A549 treated with dexamethasone at 1 μM for 4 hours (cell line): ENCODE measurements at places on chromosomes 2 and 18. TPM values are rescaled to one million over a fixed set of nuclear protein-coding genes. Genes with fewer than 3 reads are reported as not detected.

CERKL gene
- total RNA-seq, result 0.18 to 0.35 TPM (median 0.27 TPM) in 5 replicates

WIPF1 gene
- total RNA-seq, result 16.9 to 30.3 TPM (median 24.7 TPM) in 5 replicates

ABCG5 gene
- total RNA-seq, result 0.03 TPM in 1 of 5 replicates, not detected in the others

DNAJC5G gene
- not detected in 5 replicates for total RNA-seq

C2orf66 gene
- 0.05 TPM in 1 of 5 replicates, not detected in the others for total RNA-seq

EMILIN1 gene
- 0.32 to 0.57 TPM (median 0.43 TPM) in 5 replicates for total RNA-seq

PER2 gene
- total RNA-seq, result 4.6 to 9.8 TPM (median 8.0 TPM) in 5 replicates

GTF2A1L gene
- not detected in 5 replicates for total RNA-seq
